NCI-H510A treated with DMSO at 0.1 percent for 48 hours (cell line): ENCODE measurements at places on chromosomes 2 and 18.

GRCh38 chr2:43246641-43247040 is 20.2 kb upstream of the ZFP36L2 start:
- no peak for DNase-seq

DNA sequence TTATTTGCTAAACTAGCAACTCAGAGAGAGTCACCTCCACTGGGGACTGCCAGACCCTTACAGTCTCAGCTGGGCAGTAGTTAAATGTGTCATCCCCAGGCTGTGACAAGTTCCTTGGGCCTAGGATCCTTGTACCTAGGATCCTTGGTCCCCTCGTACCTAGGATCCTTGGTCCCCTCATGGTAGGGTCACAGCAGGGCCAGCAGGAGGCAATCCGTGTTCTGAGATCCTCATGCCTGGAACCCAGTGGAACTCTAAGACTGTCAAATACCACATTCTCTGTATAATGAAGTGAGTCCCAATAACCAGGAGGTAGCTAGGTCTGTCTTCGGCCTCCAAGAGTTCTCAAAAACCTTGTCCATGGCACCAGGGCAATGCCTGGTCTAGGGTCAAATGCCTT is 60.8 kb downstream of the LYPD6B start:
- no peak for DNase-seq

- DNase-seq, result no peak
Observed at GRCh38 chr2:46053564-46053963, 243.6 kb upstream of the EPAS1 start.

DNA sequence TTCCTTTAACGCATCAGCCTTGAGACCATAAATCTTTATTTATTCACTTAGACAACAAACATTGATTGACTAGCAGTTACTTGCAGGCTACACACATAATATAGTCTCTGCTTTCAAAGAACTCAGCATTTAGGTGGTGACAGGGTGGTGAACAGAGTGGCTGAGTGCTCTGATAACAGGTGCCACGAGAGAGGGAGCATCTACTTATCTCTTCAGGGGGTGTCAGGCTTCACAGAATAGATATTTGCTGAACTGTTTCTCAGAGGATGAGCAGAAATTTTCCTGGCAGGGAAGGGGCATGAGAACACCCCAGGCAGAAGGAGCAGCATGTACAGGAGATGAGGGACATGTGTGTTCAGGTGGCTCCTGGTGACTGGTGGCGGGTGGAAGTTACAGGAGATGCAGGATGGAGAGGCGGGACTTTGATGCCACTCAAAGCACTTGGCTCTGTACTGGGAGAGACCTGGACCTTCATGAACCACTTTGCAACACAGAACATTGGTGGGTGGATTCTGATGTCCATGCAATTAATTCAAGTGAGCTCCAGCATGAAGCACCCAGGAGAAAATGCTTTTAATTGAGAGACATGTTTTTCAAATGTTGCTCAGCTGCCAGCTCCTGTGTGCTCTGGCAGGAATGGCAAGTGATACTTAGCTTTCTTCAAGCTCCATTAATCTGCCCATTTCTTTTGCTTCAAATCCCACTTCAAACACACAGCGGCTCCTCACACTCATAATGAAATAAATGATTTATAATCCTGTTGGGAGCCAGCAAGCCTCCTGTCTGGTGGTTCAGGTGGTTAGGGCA is 248.9 kb downstream of the MYCN start:
- DNase-seq, result no peak

DNA sequence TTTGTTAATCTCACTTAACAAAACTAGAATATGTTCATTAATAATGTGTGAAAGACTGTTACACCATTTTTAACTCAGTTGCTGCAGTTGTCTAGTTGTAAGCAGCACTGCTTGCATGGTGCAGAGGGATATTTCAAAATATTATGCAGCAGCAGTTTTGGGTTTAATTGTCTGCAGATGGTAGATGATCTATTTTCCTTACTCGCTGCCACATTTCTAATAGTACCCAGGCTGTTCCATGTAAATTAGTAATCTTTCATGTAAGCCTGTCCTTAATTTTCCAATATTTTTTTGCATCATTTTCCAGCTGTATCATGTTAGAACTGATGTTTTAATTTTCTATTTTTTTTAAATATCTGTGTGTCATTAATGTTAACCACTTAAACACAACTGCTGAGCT is 488.1 kb upstream of the RAB12 start:
- no peak for DNase-seq

DNA sequence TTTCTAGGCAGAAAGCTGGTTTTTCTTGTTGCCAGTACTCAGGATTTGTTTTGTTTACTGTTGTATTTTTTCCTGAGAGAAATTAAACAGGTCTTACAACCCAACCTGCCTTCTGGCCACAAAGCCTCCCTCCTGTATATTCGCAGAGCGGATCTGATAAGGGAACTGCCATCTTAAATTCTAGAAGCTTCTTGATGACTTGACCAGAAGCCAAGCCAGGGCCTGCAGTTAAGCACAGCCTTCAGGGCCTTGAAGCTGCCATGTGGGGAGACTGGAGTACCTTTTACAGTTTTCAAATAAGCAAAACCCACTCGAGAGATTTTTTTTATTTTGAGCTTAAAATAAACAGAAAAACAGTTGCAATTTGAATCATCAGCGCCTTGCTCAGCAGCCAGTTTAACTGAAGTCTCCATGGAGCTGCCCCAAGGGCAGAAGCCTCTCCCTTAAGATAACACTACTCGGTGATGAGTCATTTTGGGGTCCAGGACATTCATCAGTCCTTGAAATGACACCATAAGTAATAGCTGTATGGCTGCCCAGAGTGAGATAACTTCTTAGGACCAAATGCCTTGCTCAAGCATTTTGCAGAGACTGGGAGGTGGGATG is 51.5 kb upstream of the PHLPP1 start:
- no peak for DNase-seq

DNA sequence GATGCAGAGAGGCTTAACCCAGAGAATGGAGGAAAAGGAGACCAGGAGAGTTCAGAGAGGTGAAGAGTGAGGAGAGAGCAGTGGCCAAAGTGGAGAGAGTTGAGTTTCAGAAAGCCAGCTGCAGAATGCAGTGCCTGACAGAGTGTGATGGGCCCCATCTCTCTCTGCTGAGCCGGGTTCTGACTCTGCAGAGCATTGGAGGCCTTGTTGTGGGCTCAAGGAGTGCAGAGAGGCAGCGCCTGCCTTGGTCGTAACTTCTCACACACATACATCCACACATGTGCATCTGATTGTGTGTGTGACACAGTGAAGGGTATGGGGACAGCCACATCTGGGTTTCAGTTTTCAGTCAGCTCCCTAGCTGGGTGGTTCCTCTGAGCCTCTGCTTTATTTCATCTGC is 58.8 kb downstream of the AGAP1 start:
- no peak for DNase-seq

- DNase-seq, result no peak
Observed at GRCh38 chr18:24019641-24020331, 5.2 kb downstream of the TTC39C start.

DNA sequence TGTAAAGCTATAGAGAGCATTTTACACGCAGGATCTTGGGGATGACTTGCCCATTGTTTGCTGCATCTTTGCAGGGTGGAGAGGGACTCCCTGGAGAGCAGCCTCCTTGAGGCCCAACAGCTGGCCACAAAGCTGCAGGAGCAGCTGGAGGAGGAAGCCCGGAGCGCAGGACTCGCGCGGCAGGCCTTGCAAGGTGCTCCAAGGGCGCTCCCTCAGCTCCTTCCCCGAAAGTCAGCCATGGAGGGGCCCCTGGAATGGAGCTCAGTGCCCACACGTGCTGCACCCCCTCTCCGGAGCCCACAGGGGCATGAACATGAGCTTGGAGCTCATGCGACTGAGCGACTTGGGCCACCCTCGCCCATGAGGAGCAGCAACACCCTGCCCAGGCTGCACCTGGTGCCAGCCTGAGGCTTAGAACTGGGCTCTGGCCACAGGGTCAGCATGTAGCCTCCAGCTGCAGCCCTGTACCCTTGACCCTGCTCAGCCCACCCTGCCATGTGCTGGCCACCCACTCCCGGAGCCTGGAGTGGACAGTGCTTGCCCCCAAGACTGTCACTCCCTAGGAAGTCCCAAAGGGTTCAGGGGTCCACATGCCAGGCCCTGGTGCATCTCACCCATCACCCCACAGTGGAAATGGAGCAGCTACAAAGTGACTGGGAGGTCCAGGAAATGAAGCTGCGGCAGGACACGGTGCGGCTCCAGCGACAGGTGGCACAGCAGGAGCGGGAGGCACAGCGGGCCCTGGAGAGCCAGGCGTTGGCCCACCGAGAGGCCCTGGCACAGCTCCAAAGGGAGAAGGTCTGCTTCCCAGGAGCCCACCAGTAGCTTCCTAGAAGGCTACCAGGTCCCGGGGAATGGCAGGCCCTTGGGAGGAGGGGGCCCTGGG is 43.0 kb downstream of the CROCC2 start:
- no peak for DNase-seq

DNA sequence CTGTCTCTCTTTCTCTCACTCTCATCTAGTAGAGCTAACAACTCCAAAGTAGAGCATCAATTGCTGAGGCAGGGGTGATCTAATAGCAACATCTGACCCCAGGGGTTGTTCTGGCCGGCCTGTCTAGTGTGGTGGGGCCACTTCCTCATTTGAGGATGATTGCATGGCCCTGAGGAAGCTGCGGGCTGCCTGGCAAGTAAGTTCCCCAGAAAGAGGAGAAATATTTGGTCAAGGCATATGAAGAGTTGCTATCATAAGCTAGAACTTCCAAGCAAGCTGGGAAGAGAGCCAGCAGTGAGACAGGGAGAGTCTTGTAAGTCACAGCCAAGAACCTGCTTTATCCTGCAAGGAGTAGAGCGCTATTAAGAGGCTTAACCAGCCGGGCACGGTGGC is 50.8 kb upstream of the TMEM87B start:
- DNase-seq, result no peak

GRCh38 chr2:66570471-66570870 is 135.5 kb downstream of the MEIS1 start:
- DNase-seq, result no peak

GRCh38 chr2:237413777-237414661 is at the start of gene COL6A3:
Gene COL6A3 (minus strand): TSS chr2:237414164. CDS start chr2:237396817, 17,347 bp downstream.
- no peak for DNase-seq

GRCh38 chr2:188085421-188085820 is 206.3 kb upstream of the GULP1 start:
- no peak for DNase-seq

GRCh38 chr2:100588071-100588786 is 25.4 kb downstream of the PDCL3 start:
- no peak for DNase-seq

DNA sequence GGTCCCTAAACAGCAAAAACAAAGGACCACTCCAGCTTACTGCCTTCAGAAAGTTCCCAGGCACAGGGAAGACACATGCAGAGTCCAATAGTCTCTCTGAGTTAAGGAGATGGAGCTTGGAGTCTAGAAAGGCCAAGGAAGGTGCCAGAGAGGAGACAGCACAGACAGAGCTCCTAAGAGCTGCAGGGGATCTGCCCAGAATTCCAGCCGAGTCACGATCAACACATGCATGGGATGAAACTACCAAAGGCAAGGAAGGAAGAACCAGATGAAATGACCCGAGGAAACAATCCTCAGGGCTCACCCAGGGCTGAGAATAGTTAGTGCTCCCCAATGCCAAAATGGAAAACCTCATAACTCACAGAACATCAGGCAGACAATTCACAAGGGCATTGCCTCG is 15.4 kb downstream of the METTL4 start:
- no peak for DNase-seq

DNA sequence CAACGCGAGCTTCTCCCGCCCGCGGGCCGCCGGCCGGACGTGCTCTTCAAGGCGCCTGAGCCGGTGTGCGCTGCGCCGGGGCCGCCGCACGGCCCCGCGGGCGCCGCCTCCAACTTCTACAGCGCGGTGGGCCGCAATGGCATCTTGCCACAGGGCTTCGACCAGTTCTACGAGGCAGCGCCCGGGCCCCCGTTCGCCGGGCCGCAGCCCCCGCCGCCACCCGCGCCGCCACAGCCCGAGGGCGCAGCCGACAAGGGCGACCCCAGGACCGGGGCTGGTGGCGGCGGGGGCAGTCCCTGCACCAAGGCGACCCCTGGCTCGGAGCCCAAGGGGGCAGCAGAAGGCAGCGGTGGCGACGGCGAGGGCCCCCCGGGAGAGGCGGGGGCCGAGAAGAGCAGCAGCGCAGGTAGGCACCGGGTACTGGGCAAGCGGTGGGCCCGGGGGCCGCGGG is 676 bp downstream of the HOXD11 start:
- no peak for DNase-seq

DNA sequence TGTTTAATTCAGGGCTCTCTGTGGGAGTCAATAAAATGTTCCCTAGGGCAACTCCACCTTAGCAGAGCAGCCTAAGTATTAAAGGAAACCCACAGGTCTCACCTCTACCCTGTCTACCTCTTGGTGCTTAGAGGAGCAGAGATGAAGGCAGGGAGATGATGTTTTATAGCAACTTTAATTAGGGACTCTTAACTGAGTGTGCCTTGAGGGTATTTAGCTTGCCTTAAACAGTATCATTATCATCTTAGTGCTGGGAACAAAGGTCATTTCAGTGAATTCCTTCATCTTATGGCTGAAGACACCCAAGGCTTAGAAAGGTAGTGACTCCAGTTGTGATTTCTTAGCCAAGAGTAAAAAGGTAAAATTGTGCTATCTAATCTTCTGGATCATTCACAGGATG is 26.7 kb downstream of the VIL1 start:
- DNase-seq, result no peak

DNA sequence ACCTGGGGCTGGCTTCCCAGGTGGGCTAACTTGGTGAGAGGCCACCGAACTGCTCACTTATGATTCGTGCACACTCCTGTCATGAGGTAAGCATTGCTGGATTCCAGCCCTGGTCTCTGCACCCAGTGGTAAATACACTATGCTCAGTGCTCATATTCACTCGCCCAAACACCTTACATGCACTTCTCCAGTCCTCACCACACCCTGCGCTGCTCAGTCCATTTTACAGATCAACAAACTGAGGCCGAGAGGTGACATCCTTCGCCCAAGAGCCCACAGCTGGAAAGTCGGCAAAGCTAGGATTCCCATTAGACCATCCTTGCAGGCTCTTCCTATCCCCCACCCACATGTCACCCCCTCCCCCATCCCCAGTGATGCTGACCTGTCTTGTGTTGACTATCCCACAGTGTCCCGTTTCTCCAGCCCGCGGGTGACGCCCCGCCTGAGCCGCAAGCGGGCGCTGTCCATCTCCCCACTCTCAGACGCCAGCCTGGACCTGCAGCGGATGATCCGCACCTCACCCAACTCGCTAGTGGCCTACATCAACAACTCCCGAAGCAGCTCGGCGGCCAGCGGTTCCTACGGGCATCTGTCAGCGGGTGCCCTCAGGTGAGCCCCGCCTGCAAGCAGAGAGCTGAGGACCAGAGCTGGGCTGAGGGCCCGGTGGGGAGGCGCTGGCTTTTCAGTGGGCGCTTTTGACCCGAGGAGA is 232.8 kb downstream of the GLI2 start:
- DNase-seq, result no peak

- no peak for DNase-seq
Observed at GRCh38 chr2:216485745-216486144, 12.9 kb upstream of the RPL37A start.

- DNase-seq, result no peak
Observed at GRCh38 chr2:9124231-9124741, 82.3 kb upstream of the ASAP2 start.

GRCh38 chr2:76825140-76825970 is 696.8 kb downstream of the LRRTM4 start:
- no peak for DNase-seq
